Neural progenitor cell (in vitro differentiated cells): ENCODE measurements at places on chromosomes 1 and 21. TPM values are rescaled to one million over a fixed set of nuclear protein-coding genes. Genes with fewer than 3 reads are reported as not detected.

Gene OR2L13
- not detected in 2 replicates for total RNA-seq

Gene SLC16A4
- total RNA-seq = 0.28 and 0.56 TPM in 2 replicates

Gene SLC6A17
- 0.06 TPM in 1 of 2 replicates, not detected in the other for total RNA-seq

Gene C1QC
- not detected in 2 replicates for total RNA-seq

Gene PDZK1
- 0.28 and 0.50 TPM in 2 replicates for total RNA-seq

Gene GBP6
- not detected in 2 replicates for total RNA-seq

Gene POLR3C
- total RNA-seq = 15.6 and 29.5 TPM in 2 replicates

Gene DFFB
- 4.8 and 9.0 TPM in 2 replicates for total RNA-seq

Gene ACOT11
- 0.51 and 1.7 TPM in 2 replicates for total RNA-seq

Gene HSD3B2
- not detected in 2 replicates for total RNA-seq

Gene KRTAP12-2
- total RNA-seq = not detected in 2 replicates

Gene PGBD5
- total RNA-seq = 1.2 and 3.6 TPM in 2 replicates

Gene TMCC2
- 7.1 and 12.1 TPM in 2 replicates for total RNA-seq
